ENCODE measurements at places on chromosomes 5 and 9.

GRCh38 chr9:78149702-78150291 is 86.1 kb upstream of the CEP78 start:
- no peak for DNase-seq

DNA sequence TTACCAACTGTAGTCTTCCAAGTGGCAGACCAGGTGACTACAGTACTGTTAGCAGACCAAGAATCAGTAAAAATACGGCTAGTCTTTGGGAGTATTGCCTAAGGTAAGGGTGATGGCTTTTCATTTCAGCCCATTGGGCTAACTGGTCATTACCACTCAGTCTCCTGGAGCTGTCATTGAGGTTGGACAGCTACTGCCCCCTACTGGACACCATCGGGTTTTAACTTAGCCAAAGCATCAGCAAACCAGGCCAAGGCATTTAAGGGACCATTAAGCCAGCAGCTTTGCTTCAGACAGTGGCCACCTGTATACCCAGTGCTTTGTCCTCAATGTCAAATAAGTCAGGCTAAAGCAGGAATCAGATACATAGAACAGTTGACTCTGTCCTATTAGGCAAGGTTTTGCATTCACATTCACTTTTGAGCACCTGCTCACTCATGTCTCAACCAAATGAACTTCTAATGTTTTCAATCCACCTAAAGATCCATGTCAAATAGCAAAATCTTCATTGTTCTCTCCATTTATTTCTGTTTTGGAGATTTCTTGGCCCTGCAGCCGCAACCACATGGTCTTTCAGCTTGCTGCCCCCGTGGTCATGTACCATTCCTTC is 117.2 kb downstream of the INVS start:
- DNase-seq = no peak

- no peak for DNase-seq
These were observed 64.0 kb upstream of the TUSC1 start for GRCh38 chr9:25742256-25742655.

DNA sequence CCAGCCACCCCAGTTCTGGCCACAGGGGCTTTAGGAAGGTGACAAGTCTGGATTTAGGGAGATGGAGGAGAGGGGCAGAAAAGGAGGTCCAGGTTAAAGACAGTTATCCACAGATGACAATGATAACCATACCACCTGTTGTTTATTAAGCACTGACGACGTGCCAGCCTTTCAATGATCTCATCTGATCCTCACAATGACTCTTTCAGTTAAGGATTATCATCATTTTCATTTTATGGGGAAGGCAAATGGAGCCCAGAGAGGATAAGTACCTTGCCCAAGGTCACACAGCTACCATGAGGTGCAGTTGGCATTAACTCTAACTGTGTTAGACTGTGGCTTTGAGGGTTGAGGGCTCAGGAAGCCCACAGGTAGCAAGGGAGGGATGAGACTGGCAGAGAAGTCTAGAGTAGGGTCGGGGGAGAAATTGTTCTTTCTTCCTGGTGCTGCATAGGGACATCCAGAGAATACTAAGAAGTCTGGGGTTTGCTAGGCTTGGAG is 21.5 kb upstream of the JADE2 start:
- no peak for DNase-seq

- no peak for DNase-seq
These were observed 15.0 kb upstream of the LVRN start for GRCh38 chr5:115947260-115947659.

DNA sequence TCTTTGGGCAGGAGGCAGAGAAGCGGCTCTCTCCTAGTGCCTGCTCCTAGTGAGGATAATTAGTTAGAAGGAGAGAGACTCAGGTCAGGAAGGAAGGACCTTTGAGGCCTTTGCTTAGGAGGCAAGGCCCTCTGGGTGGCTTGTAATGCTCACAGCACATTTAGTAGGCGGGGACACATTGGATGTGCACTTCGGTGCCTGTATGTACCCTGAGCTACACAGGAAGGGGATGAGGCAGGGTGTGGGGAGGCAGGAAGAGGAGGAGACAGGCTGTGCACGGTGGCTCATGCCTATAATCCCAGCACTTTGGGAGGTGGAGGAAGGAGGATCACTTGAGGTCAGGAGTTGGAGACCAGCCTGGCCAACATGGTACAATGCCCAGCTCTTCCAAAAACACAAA is 7.2 kb upstream of the LCN2 start:
- no peak for DNase-seq

- no peak for DNase-seq
These were observed 178.3 kb downstream of the HSPA4 start for GRCh38 chr5:133229931-133230664.

DNA sequence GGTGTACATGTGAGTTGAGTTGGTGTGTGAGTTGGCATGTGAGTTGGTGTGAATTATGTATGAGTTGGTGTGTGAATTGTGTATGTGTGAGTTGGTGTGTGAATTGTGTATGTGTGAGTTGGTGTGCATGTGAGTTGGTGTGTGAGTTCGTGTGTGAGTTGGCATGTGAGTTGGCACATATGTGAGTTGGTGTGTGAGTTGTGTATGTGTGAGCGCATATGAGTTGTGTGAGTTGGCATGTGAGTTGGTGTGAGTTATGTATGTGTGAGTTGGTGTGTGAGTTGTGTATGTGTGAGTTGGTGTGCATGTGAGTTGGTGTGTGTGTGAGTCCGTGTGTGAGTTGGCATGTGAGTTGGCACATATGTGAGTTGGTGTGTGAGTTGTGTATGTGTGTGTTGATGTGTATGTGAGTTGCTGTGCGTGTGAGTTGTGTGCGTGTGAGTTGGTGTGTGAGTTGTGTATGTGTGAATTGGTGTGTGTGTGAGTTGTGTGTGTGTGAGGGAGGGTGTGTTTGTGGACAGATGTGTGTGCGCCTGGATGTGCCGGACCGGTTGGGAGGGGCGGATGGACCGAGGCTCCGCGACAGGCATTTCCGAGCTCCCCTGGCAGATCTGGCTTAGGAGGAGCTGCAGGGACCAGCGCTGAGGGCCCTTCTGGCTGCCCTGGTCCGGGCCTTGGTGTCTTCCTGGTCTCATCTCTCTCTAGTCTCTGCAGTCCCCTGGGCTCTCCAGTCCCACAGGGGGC is 162.5 kb upstream of the IER5L start:
- no peak for DNase-seq

DNA sequence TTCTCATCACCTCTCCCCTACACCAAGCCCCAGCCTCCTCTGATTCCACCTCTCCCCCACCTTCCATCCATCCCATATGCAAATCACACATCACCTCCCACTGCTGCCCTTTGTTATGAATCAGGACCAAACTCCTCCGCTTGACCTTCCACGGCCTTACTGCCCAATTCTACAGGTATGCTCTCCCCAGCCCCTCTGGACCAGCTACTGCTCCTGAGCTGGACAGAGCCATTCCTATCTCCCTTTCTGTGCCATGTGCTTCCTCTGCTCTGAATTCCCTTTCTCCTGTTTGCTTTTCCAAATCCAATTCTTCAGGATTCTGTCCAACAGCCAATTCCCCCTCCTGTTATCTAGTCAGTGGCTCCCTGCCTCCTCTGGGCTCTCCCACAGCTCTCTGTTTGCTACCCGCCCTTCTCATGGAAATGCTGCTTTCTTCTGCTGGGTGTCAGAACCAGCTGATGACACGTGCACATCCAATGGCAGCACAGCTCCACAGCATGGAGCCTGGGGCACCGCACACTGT is 8.3 kb downstream of the FABP6 start:
- no peak for DNase-seq

- DNase-seq = no peak
These were observed 189.5 kb downstream of the FER start for GRCh38 chr5:108937221-108937620.

DNA sequence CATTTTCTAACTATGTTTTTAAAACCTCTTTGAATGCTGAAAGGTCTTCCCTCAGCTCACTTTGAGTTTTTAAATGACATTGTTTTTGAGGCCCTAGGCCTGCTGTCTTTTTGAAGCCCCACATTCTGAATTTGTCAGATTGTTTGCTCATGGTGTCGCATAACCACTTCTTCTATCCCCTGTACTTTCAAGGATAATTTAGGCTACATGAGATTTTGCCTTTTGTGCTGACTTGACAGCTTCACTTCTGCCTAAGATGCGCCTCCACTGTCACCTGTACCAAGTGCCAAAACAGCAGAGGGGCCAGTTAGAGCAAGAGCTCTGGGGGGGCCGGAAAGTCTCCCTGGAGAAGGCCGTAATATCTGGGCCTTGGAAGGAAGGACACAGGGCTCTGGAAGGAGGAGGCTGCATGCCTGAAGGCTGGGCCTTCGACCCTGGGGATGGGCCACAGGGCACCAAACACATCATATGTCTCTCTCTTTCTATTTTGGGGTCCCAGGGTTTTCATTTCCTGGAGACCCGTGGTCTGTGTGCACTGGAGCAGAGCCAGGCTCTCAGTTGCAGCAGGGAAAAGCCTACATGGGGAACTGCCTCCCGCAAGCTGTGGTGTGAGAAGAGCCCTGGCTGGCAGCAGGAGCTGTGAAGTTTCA is 49.1 kb downstream of the NDST1 start:
- no peak for DNase-seq

GRCh38 chr5:178794433-178794832 is 64.0 kb upstream of the ZNF354A start:
- DNase-seq = no peak

GRCh38 chr9:5626727-5627634 is 1.9 kb upstream of the RIC1 start:
- peak; percentile 60 for DNase-seq

- DNase-seq = no peak
These were observed 22.9 kb upstream of the CCL21 start for GRCh38 chr9:34732886-34733285.

GRCh38 chr5:39518516-39518915 is 93.7 kb upstream of the DAB2 start:
- peak; percentile 96 for DNase-seq

- DNase-seq = no peak
These were observed 865.4 kb upstream of the ACO1 start for GRCh38 chr9:31519011-31519410.

DNA sequence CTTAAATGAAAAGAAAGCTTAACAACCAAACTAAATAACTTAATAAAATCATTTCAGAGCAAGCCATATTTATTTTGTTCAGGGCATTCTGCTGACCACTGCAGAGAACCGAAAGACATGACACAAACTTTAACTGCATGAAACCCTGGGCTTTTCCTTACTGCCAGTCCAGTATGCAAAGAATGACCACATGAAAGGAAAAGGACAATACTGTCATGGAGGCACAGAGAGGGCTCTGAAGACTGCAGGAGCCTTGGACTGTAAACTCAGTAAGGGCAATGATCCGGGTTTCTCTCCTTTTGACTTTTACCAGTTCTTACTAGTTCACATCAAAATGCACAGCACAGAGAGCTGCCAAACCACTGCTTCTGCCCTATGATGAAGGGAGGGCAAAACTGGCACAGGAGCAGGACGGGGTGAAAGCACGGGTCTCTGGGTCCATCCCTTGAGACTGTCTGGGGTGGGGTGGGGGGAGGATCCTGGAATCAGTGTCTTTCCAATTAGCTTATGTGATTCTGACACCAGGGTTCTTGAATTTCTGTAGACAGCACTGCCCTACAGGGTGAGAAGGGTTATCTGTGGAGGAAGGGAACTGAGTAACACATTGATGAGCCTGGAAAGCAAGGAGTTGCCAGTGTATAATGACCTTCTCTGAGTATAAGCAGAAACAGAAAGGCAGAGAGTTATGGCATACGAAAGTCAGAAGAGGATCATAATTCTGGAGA is 44.7 kb downstream of the RNF130 start:
- DNase-seq = no peak

DNA sequence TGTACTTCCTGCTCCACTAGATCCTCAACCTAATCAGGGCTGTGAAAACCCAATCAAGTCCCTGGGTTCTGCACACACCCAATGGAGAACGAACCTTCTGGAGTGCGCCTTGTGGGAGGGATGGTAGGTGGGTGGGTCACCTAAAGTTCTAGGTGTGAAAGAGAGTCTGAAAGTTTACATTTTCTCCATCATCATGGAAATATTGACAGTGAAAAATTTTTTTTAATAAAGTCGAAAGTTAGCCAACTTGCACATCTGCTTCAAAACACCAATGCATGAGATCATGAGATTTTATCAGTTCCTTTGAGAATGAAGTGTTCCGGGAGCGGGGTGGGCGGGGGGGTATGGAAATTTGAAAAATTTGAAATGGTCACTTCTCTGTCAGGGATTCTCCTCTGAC is 21.7 kb downstream of the TAF11L14 start:
- DNase-seq = no peak

DNA sequence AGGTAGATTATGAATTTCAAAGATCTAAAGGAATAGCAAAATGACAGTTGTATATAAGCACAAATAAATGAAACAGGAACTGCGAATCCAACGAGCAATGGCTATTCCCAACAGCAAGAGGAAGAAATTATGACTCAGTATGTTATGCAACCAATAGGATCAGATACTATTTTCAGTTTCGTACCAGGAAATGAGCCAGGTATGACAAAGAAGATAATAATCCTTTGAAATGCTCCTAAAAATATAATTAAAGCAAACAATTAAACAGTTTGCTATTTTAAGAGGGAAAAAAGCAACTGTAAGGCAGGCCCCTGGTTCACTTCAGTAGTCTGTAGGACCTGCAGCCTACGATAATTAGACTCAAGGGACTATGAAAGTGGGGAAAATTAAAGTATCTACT is 58.9 kb downstream of the AUH start:
- DNase-seq = peak; percentile 53

- peak; percentile 65 for DNase-seq
These were observed 68.3 kb downstream of the LPAR1 start for GRCh38 chr9:110969971-110970386.

DNA sequence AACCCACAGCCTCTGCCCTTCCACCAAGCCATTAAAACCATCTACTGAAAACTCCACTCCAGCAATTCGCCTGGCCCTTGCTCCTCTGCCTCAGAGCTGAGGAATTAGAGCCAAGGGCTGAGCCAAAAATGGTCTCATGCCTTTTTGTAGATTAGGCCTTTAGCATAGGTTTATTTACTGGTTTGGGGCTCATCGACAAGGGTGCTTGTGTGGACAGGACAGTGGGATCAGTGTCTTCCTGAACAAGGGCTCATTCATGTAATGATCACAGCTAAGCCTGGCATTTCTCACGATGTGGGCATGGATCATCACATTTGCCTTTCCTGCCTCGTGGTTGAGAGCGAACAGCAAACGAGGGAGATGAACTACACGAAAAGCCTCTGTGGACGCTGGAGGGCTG is 59.2 kb upstream of the PHF24 start:
- no peak for DNase-seq

DNA sequence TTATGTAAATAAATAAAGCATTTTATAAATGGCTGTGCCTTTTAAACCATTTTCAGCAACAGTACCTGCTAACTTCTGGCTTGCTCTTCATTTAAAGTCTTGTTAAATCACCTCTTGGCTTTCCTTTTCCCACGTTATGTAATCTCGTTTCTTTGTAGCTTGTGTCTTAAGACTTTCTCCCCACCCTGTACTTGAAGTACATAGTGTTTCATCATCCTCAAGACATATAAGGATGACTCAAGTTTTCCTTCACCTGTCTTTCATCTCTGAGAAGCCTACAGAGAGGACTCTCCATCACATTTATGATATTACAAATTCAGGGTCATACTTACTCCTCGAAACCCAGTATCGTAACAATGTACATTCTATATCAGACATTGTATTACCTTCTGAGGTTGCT is 33.9 kb downstream of the PRELID2 start:
- DNase-seq = no peak

GRCh38 chr5:149489605-149490037 is 61.6 kb downstream of the CSNK1A1 start:
- DNase-seq = peak; percentile 55

All from fibroblast of skin of left biceps (primary cell).